ENCODE measurements at places on chromosomes 1 and 21.

DNA sequence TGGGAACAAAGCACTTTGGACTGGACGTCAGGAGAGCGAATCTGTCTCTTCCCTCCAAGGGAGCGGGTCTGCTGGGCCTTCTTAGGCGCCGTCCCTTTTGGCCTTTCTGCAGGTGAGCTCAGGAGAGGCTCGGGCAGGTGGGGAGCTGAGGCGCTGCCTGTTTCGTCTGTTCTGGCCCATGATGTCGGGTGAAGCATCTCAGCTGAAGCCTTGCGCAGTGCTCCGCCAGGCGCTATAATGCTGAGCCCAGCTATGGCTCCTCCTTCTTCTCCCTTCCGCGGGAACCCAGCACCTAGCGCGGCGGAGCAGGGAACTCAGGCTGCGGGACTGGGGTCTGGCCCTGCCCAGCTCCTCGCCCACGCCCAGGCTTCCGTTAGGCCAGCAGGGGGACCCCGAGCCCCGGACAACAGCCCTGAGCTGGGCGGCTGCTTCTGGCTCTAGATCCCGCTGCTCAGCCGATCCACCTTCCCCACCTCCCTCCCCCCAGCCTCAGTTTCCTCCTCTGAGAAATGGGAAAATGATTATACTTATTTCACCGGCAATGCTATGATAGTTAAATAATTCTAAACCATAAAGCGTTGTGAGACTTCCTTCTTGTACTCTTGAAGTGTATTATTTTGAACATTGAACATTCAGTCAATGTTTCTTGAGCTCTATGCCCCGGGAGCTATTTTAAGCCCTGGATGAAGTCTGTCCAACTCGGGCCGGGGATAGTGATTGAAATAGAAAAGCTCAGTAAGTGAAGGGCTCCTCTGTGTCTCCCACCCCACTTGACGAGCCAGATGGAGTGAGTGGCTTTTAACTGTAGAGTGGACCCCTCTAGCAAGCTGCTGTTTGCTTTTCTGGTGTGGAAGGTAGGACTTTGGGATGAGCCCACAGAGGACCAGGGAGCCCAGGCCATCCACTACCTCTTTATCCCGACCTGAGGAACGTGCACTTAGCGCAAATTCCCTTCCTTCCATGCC is 9.6 kb upstream of the ADORA1 start:
- no peak for DNase-seq

- DNase-seq, result no peak
Measured at GRCh38 chr1:177566495-177566894, 395.7 kb downstream of the BRINP2 start.

GRCh38 chr1:69567652-69568420 is at the start of gene LRRC7:
Gene LRRC7, plus strand, starts transcription at chr1:69567922. Its CDS starts 718 bp downstream, at chr1:69568640.
- DNase-seq, result no peak

DNA sequence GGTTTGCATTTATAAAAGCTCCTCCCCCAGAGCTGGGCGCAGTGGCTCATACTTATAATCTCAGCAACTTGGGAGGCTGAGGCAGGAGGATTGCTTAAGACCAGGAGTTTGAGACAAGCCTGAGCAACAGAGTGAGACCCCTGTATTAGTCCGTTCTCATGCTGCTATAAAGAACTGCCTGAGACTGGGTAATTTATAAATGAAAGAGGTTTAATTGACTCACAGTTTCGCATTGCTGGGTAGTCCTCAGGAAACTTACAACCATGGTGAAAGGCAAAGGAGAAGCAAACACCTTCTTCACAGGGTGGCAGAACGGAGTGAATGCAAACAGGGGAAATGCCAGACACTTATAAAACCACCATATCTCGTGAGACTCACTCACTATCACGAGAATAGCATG is 52.5 kb downstream of the ZNF684 start:
- DNase-seq, result no peak

DNA sequence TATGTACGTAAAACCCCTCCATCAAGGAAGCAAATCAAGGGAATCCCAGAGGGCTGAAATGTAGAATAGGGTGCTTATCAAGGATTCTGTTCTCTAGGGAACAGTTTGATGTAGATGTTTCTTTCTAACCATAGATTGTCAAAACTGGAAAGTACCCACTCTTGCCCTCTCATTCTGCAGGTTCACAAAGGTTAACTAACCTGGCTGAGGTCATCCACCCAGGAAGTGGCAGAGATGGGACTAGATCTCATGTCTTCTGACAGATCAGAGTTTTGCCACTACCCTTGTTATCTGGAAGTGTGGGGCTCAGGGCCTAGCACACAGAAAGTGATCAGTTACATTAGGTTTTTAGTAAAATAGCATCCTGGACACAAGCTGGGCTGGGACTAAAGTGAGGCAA is 47.4 kb downstream of the GFI1 start:
- no peak for DNase-seq

DNA sequence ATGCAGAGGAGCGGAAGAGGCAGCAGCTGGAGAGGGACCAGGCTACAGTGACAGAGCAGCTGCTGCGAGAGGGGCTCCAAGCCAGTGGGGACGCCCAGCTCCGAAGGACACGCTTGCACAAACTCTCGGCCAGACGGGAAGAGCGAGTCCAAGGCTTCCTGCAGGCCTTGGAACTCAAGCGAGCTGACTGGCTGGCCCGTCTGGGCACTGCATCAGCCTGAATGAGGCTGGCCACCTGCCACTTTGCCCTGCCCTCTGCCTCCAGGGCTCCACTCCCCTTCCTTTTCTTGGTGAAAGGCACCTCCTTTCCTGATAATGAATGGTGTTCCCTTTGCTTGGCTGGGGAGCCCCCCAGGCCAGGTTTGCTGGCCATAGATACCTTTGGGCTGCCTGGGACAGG is 3.3 kb upstream of the HMGN2 start:
- DNase-seq, result no peak

DNA sequence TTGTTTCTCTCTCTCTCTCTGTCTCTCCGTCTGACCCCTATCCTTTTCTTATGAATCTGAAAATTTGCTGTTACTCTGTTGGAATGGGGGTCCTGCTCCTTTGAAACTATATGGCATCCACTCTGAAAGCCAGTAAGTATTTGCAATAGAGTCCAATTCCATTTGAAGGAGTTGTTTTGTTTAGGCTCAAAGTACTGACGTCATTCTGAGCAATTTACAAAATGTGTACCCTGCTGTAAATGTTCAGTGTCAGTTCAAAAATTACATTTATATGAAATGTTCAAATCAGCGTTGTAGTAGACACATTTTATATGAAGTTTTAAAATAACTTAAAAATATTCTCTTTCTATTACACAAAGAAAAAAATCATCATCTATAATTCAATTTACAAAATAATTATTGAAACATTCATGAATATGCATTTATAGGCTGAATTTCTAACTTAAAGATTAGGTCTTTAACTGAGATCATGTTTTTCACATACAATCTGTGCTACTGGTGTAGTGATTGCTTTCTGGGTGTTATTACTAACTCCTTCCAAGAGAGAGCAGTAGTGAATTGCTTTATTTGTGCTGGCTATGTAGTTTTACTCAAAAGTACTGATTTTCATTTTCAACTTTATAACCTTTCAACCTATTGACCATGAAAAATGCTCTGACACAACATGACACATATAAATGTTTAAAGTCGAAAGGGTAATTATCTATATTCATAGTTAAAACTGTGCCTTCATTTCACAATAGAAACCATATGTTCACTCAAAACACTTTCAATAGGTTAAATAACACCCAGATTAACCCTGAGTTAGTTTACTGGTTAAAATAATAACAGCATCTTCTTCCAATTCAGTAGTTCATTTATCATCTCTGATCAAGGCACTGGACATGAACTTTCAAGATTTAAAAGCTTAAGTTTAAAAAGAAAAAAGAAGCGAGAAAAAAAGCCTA is 253.1 kb upstream of the ADGRL4 start:
- no peak for DNase-seq

DNA sequence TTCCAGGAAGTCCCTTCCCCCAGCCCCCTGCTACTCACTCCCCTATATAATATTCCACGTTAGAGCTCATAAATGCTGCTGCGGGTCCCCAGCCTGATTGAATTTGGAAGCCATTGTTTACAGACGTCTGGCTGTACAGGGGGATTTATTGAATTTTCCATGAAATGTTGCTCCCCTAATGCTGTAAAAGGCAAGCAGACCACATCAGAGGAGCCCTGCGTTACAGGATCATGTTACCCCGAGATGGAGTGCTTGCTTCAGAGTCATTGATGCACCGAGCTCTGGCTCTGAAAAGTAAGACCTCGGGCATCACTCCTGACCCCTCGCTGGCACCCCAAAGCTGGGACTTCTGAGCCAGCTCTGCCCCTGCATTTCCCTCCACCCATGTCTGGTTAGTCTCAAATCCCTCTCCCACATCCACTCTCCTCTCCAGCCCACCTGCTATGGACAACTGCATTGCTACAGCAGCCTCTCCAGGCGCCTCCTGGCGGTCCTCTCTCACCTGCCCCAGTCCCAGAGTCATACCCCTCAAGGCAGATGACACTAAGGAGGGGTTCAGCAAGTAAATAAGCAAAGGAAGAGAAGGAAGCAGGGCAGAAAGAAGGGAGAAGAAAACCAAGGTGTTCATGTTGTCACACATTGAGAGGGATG is 127.8 kb downstream of the TMEM53 start:
- DNase-seq, result no peak

DNA sequence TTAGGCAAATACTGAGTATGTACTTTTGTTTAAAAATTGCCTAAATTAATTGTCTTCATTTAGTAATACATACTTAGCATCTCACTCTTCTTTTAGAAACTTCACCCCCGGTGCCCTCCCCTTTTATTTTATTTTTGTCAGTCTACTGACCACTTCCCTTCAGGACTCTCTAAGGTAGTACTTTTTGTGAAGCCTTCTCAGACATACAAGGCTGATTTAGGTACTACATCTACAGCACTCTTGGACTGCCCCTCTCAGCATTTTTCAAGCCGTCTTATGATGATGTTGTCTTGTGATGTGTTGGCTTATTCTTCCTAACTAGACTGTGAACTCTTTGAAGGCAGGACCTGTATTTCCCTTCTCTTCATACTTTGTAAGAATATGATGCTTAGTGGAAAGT is 24.7 kb downstream of the RPS6KC1 start:
- no peak for DNase-seq

- DNase-seq, result no peak
Measured at GRCh38 chr1:8604041-8604945, 213.1 kb downstream of the RERE start.

GRCh38 chr1:1282998-1283397 is 2.8 kb downstream of the SCNN1D start:
- no peak for DNase-seq

GRCh38 chr1:62407398-62408009 is 29.3 kb upstream of the USP1 start:
- no peak for DNase-seq

GRCh38 chr1:114299331-114299975 is 145.8 kb upstream of the SYT6 start:
- no peak for DNase-seq

- no peak for DNase-seq
Measured at GRCh38 chr1:81113688-81114087, 687.0 kb upstream of the ADGRL2 start.

DNA sequence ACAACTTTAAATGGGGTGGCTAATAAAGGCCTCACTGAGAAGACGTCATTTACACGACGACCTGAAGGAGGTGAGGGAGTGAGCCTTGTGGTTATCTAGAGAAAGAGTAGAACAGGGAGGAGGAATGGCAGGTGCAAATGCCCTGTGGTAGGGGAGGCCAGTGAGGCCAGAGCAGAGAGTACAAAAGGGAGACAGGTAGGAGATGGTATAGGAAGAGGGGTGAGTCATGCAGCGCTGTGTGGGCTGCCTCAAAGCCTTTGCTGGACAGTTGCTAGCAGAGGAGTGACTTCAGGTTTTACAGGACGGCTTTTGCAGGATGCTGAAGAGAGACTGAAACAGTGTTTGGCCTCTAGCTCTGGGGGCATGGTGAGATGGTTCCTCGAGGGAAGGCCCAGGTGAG is 116.0 kb downstream of the IER5 start:
- no peak for DNase-seq

DNA sequence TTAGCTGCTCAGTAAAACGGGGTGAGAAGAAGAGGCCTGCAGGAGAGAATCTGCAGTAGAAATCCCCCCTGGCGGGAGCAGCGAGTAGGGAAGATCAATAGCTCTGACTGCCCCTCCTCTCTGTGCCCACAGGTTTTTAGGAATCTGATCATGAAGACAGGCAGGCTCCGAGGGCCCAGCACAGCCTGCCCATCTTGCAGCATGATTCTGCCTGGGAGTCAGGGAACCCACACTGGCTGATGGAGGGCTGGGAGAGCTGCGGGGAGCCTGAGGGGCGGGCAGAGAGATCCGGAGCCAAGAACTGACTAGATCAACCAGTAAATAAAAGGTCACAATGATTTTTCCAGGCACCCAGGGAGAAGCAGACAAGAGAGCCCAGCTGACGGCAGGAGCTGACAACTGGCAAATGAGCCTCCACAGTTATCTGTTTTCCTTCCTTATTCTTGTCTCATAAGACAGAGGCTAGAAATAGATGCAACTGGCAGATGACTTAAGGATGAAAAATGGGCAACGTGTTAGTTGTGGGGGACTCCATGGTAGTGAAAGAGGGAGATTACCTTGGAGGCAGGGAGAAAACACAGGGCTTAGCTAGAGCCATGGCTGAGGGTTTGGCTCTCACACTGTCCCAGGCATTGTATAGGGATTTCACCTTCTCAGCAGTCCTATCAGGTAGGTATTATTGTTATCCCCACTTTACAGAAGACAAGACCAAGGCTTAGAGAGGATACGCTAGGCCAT is 116.2 kb downstream of the PLXNA2 start:
- no peak for DNase-seq

DNA sequence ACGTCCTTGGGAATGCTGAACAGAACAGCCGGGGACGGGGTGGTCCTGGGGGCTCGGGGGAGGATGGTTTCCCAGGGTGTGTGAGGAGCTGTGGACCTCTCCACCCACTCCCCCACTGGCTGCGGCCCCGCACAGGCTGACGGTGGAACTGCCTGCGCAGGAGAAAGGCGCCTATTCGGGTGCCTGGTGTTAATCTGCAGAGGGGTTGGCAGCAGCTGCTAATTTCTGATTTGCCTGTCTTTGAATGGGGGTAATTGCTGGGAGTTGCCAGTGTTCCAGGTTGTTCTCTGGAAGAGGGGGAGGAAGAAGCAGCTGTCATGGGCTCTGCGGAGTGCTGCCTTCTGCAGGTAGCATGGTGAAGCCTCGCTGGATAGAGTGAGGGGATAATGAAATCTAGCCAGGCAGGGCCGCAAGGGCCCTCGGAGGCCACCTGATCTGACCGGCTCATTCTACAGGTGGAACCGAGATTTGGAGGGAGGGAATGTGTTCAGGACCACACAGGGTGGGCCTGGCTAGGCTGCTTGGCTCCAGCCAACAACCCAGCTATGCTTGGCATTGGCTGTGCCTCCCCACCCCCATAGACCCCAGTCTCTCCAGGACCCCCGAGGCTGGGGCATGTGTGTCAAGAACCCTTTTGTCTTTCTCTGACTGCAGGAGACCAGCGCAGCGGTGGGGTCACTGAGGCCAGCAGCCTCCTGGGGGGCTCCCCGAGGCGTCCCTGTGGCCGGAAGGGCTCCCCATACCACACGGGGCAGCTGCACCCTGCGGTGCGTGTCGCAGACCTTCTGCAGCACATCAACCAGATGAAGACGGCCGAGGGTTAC is 67.1 kb downstream of the PTPRU start:
- DNase-seq, result no peak

DNA sequence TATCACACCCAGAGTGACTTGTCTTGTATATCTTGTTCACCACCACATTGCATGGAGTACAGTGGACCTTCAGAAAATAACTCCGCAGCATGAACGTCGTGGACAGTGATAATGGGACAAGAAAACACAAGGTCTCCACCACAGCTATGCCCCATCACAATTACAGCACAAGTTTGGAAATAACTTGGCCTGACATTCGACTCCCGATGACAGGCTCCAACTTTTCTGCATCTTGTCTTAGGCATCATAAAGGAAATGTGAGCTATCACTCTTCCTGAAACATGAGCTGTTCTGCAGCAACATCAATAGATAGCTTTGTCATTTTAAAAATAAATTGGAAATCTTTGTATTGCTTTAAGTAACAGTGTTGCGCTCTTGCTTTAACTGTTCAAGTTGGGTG is 2.9 kb downstream of the RRP1B start:
- no peak for DNase-seq
